ENCODE measurements at places on chromosomes 3 and 15.

DNA sequence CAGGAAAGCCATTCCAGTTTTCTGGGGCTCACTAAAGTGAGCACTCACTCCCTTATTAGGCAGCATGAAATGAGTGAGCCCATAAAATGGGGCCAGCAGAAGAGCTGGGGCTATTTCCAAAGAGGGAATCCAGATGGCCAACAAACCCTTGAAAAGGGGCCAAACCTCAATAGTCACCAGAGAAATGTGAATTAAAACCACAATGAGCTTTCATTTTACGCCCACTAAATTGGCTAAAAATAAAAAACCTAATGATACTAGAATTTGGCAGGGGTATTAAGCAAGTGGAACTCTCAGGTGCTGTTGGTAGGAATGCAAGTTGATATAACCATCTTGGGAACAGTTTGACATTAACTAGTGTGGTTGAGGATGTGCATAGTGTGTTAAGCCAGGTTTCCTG, 42.1 kb upstream of the RAF1 start:
- no peaks in the 10 kb centered on the region for H3K36me3 ChIP-seq
- no peak overlapping the region for H3K4me3 ChIP-seq
- no peak overlapping the region for H3K27ac ChIP-seq
- no peaks in the 10 kb centered on the region for H3K4me1 ChIP-seq

DNA sequence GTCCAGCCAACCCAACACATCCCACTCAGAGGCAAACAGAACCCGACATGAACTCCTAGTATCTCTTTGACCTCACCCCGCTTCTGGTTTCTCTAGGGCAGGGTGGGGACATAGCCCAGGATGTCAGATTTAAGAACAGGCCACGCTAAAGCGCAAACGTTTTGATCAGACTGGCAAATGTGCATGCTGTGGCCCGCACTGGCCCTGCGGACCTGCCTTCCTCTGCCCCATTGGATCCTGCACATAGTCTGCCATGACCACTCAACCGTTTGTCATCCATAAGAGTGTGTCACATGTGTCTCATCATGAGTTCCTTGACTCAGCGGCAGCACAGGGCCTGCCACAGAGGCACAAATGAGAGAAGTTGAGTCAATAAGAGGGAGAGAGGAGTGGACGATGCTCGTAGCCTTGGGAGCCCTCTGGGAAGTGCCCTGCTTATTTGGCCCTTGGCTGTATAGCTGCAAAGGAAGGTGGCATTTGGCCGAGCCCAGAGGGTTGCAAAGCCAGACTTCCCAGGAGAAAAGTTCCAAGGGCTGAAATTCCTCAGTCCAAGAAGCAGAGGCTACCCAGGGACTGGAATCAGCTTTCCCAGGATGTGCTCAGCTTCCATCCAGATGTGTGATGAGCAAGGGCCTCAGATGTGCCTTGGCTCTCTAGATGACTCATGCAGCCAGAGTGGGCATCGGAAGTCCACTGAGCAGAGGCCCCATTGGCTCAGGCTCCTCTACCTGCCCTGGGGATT, 55.5 kb upstream of the SLCO2A1 start:
- H3K27ac ChIP-seq = no peak overlapping the region
- no peaks in the 10 kb centered on the region for H3K36me3 ChIP-seq
- no peaks in the 10 kb centered on the region for H3K4me1 ChIP-seq
- DNase-seq = no peak
- H3K4me3 ChIP-seq = no peak overlapping the region

DNA sequence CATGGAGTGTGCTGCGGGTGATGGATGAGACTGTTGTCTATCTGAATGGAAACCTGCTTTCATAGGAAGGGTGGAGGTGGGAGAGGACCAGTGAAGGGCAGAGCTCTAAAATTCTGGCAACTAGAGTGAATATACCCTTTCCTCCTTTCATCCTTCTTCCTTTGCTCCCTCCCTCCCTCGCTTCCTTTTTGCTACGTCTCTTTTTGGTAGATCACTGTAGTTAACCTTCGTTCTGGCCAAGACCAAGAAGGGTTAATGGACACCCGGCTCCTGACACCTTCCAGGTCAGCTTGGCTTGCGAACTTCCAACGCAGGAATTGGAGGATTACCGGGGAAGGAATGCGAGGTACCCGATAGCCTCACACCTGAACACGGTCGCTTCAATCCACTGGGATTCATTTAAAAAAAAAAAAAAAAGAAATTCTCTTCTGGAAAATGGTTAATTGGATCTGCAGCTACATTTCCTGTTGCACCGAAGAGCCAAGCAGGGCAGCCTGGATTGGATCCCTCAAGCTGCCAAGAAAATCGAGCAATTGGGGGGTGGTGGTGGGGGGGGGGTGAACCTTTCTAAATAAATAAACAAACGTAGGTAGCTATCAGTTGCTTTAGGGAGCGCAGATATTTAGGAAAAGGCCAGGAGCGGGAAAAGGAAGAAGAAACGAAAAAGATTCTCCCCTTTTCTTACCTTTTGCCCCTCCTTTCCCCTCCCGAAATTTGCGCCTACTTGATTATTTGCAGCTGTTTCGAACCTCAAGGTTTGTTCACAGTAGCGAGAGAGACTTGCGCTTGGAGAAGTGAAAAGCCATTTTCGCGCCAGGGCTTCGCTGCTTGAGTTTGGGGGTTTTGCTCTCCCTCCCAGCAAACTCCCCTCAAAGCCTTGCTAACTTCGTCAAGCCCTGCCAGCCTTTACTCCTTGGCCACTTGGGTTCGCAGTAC, 9.5 kb upstream of the NR2F2 start:
- DNase-seq = no peak
- H3K4me1 ChIP-seq = peaks cover 3% of the 10 kb centered on the region
- no peaks in the 10 kb centered on the region for H3K36me3 ChIP-seq
- peaks cover 58% of the 10 kb centered on the region for H3K27me3 ChIP-seq
- H3K4me3 ChIP-seq = no peak overlapping the region
- H3K27ac ChIP-seq = no peak overlapping the region

GRCh38 chr3:144529566-144529965, 557.9 kb downstream of the DIPK2A start:
- H3K4me1 ChIP-seq = no peaks in the 10 kb centered on the region
- H3K4me3 ChIP-seq = no peak overlapping the region
- no peak for DNase-seq
- H3K36me3 ChIP-seq = no peaks in the 10 kb centered on the region
- H3K27ac ChIP-seq = no peak overlapping the region

DNA sequence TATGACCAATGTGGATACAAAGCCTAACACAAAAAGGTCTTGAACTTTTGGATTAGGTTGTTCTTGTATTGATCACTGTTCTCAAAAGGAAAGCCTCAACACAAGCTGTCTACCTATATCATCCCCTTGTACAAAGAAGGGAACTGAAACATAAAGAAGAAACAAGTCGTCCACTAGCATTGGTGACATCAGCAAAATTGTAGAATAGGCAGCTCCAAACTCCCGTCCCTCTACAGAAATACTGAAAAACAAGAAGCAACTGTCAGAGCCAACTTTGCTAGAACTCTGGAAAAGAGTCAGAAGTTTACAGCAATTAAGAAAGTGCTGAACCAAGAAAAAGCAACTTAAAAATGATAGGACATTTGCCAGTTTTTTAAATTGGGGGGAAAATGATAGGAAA, 7.5 kb upstream of the NR1I2 start:
- H3K27ac ChIP-seq = no peak overlapping the region
- no peaks in the 10 kb centered on the region for H3K27me3 ChIP-seq
- H3K36me3 ChIP-seq = no peaks in the 10 kb centered on the region
- H3K4me1 ChIP-seq = peaks cover 3% of the 10 kb centered on the region
- no peak overlapping the region for H3K4me3 ChIP-seq
- no peak for DNase-seq

- no peak overlapping the region for H3K27ac ChIP-seq
- H3K4me1 ChIP-seq = no peaks in the 10 kb centered on the region
- no peaks in the 10 kb centered on the region for H3K36me3 ChIP-seq
- no peaks in the 10 kb centered on the region for H3K27me3 ChIP-seq
- no peak overlapping the region for H3K4me3 ChIP-seq
These were observed 80.0 kb upstream of the MRPS22 start for GRCh38 chr3:139263798-139264197.

DNA sequence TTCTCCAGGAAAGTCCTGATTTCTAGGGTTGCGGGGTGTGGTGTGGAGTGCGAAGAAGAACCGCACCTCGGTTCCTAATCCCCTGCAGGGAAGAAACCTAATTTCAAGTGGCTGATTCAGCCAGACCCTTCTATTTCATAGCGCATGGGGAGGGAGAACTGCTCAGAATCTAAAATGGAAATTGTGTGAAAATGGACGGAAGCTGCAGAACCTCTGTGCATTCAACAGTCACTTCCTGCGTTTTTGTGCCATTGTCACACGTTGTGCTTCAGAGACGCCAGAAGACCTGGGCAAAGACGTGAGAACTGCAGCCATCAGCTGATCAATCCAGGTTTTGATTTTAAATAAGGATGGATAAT, 1.2 kb downstream of the SIDT1 start:
- peaks cover 40% of the 10 kb centered on the region for H3K27me3 ChIP-seq
- peak overlapping the region; percentile 52 for H3K4me3 ChIP-seq
- H3K27ac ChIP-seq = no peak overlapping the region
- DNase-seq = no peak
- no peaks in the 10 kb centered on the region for H3K4me1 ChIP-seq

- H3K4me3 ChIP-seq = no peak overlapping the region
- H3K36me3 ChIP-seq = no peaks in the 10 kb centered on the region
- no peak for DNase-seq
- H3K27me3 ChIP-seq = no peaks in the 10 kb centered on the region
These were observed 555.2 kb downstream of the MAGI1 start for GRCh38 chr3:65483480-65483879.

DNA sequence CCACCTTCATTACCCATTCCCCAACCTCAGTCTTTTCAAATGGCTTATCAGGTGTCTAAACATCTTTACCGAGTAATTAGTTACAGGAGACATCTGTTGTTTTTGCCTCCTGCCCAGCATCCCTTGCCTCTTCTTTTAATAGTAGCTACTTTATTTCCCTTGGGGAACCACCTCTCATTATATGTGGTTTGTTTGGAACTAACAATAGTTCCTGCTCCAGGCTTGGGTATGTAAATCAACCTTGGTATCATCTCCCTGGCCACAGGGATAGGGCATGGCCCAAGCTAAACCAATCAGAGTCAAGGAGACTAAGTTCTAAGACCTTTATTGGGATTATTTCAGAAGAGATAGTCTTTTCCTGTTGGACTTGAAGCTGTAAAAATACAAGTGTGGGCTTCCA, 76.6 kb downstream of the ETV5 start:
- no peak for DNase-seq
- no peak overlapping the region for H3K27ac ChIP-seq
- H3K27me3 ChIP-seq = no peaks in the 10 kb centered on the region
- H3K4me3 ChIP-seq = no peak overlapping the region
- no peaks in the 10 kb centered on the region for H3K36me3 ChIP-seq
- H3K4me1 ChIP-seq = no peaks in the 10 kb centered on the region

DNA sequence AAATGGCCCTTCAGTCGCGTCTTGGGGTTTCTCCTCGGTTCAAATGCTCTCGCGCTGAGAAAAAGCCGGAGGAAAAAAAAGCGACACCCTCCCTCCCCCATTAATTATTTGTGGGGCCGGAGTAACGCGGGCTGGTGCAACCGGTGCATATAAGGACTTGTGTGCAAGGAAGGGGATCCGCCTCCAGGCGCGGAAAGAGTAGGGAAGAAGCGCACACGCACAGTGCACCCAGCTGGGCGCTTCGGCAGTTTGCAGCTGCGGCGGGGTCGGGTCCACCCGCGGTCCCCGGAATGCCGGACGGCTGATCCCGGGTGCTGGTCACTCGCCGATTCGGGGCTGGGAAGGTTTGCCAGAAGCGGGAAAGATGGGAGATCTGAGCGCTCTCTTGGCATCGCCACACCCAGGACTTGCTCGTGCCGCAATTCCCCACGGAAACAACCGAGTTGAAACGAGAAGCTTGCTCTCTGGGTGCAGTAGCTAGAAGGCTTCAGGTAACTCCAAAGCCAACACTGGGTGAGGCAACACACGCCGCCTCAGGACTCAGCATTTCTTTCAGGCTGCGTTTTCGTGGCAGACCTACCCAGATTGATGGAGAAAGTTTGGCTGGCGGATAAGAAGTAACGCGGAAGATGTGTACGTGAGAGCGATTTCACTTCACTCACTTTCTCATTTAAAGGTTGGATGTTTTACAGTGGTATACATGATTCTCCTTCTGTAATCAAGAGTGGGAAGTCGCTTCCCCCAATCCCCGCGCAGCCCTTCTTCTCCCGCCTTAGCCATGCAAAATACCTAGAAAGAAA, 720 bp upstream of the TNIK start:
- H3K27ac ChIP-seq = no peak overlapping the region
- 0 out of 2 replicates have a peak, but pooled peaks cover 2% of the 10 kb centered on the region for H3K27me3 ChIP-seq
- no peak for DNase-seq
- no peaks in the 10 kb centered on the region for H3K36me3 ChIP-seq
- H3K4me3 ChIP-seq = peak overlapping the region; percentile 81

GRCh38 chr15:49225572-49226281, 55.7 kb downstream of the GALK2 start:
- peaks cover 8% of the 10 kb centered on the region for H3K4me1 ChIP-seq
- no peak overlapping the region for H3K4me3 ChIP-seq
- peak; percentile 39 for DNase-seq
- H3K27me3 ChIP-seq = no peaks in the 10 kb centered on the region
- no peak overlapping the region for H3K27ac ChIP-seq
- H3K36me3 ChIP-seq = no peaks in the 10 kb centered on the region

GRCh38 chr3:23484386-23484785, 281.3 kb downstream of the UBE2E2 start:
- no peaks in the 10 kb centered on the region for H3K27me3 ChIP-seq
- no peak overlapping the region for H3K4me3 ChIP-seq
- no peak for DNase-seq
- no peaks in the 10 kb centered on the region for H3K36me3 ChIP-seq
- peaks cover 2% of the 10 kb centered on the region for H3K4me1 ChIP-seq

DNA sequence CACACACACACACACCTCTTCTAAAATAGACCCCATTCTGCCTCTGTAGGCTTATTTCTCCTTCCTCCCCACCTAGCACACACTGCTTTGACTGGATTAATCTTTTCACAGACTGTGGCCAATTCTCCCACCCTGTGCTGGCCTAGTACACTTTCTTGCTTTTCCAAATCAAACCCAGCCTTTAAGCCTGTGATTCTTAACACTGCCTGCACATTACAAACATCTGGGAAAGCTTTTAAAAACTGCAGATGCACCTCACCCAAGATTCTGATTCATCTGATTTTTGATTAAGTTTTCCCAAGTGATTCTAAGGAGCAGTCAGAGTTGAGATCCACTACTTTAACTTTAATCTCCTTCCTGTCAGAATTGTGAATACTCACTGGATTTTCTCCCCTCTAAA, 12.8 kb downstream of the CSNK1G1 start:
- H3K27me3 ChIP-seq = no peaks in the 10 kb centered on the region
- H3K4me1 ChIP-seq = no peaks in the 10 kb centered on the region
- no peaks in the 10 kb centered on the region for H3K36me3 ChIP-seq

DNA sequence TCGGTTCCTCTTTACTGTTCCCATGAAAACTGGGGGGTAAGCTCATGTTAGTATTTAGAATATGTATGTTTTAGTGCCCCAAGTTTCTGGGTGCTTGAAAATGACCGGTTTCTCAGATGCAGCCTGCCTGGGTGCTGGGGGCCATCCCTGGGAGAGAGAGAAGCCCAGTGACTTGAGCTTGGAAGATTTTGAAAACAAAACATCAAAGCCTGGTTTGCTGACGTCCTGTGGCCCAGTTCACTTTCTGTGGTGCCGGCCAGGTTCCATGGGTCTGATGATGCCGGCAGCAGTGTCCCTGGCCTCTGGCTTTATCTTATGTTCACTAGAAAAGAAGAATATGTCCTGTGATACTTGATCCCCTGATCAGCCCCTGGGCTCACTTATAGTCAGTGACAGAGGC, 17.1 kb downstream of the APBA2 start:
- H3K36me3 ChIP-seq = no peaks in the 10 kb centered on the region
- no peaks in the 10 kb centered on the region for H3K4me1 ChIP-seq
- no peak overlapping the region for H3K27ac ChIP-seq
- DNase-seq = no peak

GRCh38 chr15:48447058-48447457, 115.8 kb downstream of the DUT start:
- no peak overlapping the region for H3K27ac ChIP-seq
- no peaks in the 10 kb centered on the region for H3K27me3 ChIP-seq
- DNase-seq = no peak
- H3K4me1 ChIP-seq = no peaks in the 10 kb centered on the region
- no peaks in the 10 kb centered on the region for H3K36me3 ChIP-seq
- no peak overlapping the region for H3K4me3 ChIP-seq
